ENCODE measurements at places on chromosomes 1 and 21.
A peak's percentile ranks its signal among the peaks of the same experiment; 100 is the strongest.

DNA sequence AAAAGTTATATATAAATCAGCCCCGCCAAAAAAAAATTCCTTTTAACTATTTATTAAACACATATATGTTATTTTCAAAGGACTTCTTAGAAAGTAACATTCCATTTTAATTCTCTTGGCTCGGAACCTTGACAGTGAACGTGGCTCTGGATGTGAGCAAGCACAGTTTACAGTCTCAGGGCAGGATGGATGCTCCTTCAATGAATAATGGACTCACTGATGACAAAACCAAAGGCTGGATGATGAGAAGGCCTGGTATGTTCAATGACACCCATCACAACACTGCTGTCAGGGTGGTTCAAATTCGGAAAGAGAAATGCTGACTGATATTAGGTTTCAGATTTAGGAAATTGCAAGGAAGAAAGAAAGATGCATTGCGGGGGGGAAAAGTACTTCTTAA lies 148.8 kb downstream of the SIPA1L2 start:
- no peak overlapping the region for H3K27ac ChIP-seq
- no peaks in the 10 kb centered on the region for H3K4me1 ChIP-seq
- no peak overlapping the region for H3K4me3 ChIP-seq

GRCh38 chr1:41348394-41348793 lies 12.8 kb upstream of the FOXO6 start:
- H3K27ac ChIP-seq = no peak overlapping the region
- H3K4me1 ChIP-seq = no peaks in the 10 kb centered on the region

- DNase-seq = no peak
- no peak overlapping the region for H3K27ac ChIP-seq
- H3K27me3 ChIP-seq = no peaks in the 10 kb centered on the region
- H3K4me1 ChIP-seq = peaks cover 11% of the 10 kb centered on the region
- no peak overlapping the region for H3K4me3 ChIP-seq
- H3K36me3 ChIP-seq = no peaks in the 10 kb centered on the region
Measured at GRCh38 chr1:24548070-24548469, 7.8 kb upstream of the NCMAP start.

- peak within 1 kb of the TSS; percentile 78 for H3K4me3 ChIP-seq
- peaks cover 10% of the 10 kb centered on the region for H3K4me1 ChIP-seq
- DNase-seq = peak; percentile 93
- peaks cover 65% of the 10 kb centered on the region for H3K36me3 ChIP-seq
Measured at GRCh38 chr1:114716304-114717170, at the start of gene NRAS. Gene NRAS, minus strand, starts transcription at chr1:114716771. Its CDS starts 611 bp downstream, at chr1:114716160.

DNA sequence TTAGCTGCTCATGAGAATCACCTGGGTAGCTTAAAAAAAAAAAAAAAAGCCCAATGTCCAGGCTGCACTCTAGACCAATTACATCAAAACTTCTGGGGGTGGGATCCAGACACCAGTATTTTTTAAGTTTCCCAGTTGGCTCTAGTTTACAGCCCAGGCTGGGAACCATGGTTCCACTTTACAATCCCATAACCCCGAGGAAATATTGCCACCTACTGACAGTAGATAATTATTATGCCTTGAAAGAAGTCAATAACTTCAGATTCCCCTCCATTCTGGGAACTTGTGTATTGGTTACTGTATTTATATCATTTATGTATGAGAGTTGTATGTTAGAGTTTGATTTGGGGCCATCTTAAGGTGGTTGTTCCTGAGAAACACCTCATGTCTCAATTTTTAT lies 100.2 kb downstream of the SPATA46 start:
- DNase-seq = no peak
- H3K4me3 ChIP-seq = no peak overlapping the region
- no peaks in the 10 kb centered on the region for H3K4me1 ChIP-seq
- H3K36me3 ChIP-seq = no peaks in the 10 kb centered on the region
- H3K27ac ChIP-seq = no peak overlapping the region
- H3K27me3 ChIP-seq = no peaks in the 10 kb centered on the region

GRCh38 chr1:187621951-187622350 lies 793.2 kb downstream of the PLA2G4A start:
- no peak overlapping the region for H3K4me3 ChIP-seq
- no peaks in the 10 kb centered on the region for H3K4me1 ChIP-seq
- H3K27ac ChIP-seq = no peak overlapping the region

GRCh38 chr1:171654201-171654941 lies 1.9 kb upstream of the MYOC start:
- H3K36me3 ChIP-seq = no peaks in the 10 kb centered on the region
- peaks cover 5% of the 10 kb centered on the region for H3K4me1 ChIP-seq
- no peak overlapping the region for H3K4me3 ChIP-seq
- no peak overlapping the region for H3K27ac ChIP-seq

DNA sequence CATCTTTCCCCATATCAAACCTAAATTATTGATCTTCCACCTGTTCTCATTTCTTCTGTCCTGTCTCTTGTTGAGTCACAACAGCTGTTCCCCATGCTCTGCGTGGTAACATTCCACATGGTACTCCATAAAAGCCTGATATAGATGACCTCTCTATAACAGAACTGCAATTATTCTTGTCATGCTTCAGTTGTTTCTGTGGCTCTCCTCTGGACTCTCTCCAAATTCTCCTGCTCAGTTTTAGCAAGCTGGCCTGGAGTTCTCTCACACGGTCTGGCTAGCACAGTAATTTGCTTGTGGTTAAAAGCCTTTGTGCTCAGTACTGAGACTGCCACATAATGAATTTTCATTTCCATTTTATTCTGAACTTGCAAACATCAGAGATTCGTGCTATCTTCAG lies 10.6 kb upstream of the LRRC39 start:
- H3K27ac ChIP-seq = no peak overlapping the region
- no peaks in the 10 kb centered on the region for H3K4me1 ChIP-seq
- H3K27me3 ChIP-seq = no peaks in the 10 kb centered on the region
- no peak overlapping the region for H3K4me3 ChIP-seq
- no peak for DNase-seq

GRCh38 chr1:41816061-41816460 lies 102.7 kb downstream of the HIVEP3 start:
- H3K27me3 ChIP-seq = no peaks in the 10 kb centered on the region
- no peak overlapping the region for H3K4me3 ChIP-seq
- no peaks in the 10 kb centered on the region for H3K36me3 ChIP-seq
- no peak overlapping the region for H3K27ac ChIP-seq
- no peak for DNase-seq
- H3K4me1 ChIP-seq = peaks cover 4% of the 10 kb centered on the region

DNA sequence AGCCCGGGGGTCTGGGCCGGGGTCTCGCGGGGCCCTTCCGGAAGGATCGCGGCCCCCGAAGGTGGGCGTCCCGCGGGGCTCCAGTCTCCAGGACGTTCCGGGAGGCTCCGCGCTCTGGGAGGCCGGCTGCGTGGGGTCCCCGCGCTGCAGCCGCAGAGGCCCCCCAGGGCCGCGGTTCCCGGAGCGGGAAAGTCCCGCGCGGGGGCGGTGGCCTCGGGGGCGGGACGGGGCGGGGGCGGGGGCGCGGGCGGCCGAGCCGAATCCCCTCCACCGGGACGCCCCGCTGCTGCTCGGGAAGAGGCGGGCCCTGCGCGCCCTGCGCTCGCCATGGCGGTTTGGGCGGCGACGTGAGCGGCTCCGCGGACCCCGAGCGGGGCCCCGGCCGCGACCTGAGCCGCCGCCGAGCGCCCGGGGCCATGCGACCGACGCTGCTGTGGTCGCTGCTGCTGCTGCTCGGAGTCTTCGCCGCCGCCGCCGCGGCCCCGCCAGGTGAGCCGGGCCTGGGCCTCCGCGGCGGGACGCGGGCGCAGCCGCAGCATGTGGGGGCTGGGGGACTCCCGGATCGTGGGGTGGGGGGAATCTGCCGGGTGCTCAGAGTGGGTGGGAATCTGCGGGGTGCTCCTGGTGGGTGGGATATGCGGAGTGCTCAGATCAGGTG lies at the start of gene IFNGR2:
Gene IFNGR2, plus strand, starts transcription at position 286 of the 658 bp plus-strand sequence. Its CDS starts 131 bp downstream, at position 417.
- H3K27ac ChIP-seq = peak within 1 kb of the TSS; percentile 71
- peak within 1 kb of the TSS; percentile 96 for H3K4me3 ChIP-seq
- H3K27me3 ChIP-seq = no peaks in the 10 kb centered on the region
- DNase-seq = peak; percentile 48
- peaks cover 27% of the 10 kb centered on the region for H3K4me1 ChIP-seq

GRCh38 chr1:91731815-91732214 lies 154.1 kb downstream of the TGFBR3 start:
- H3K27me3 ChIP-seq = no peaks in the 10 kb centered on the region
- peaks cover 19% of the 10 kb centered on the region for H3K4me1 ChIP-seq
- DNase-seq = peak; percentile 27
- H3K27ac ChIP-seq = no peak overlapping the region
- H3K36me3 ChIP-seq = peaks cover 3% of the 10 kb centered on the region

- H3K36me3 ChIP-seq = no peaks in the 10 kb centered on the region
- no peak overlapping the region for H3K27ac ChIP-seq
- H3K4me1 ChIP-seq = peaks cover 12% of the 10 kb centered on the region
- H3K27me3 ChIP-seq = peaks cover 12% of the 10 kb centered on the region
- no peak for DNase-seq
Measured at GRCh38 chr1:94926126-94926914, 590 bp downstream of the CNN3 start.

- no peaks in the 10 kb centered on the region for H3K27me3 ChIP-seq
- no peak overlapping the region for H3K27ac ChIP-seq
- no peak for DNase-seq
- no peaks in the 10 kb centered on the region for H3K4me1 ChIP-seq
- no peaks in the 10 kb centered on the region for H3K36me3 ChIP-seq
Measured at GRCh38 chr21:34715518-34715917, 46.7 kb downstream of the CLIC6 start.

DNA sequence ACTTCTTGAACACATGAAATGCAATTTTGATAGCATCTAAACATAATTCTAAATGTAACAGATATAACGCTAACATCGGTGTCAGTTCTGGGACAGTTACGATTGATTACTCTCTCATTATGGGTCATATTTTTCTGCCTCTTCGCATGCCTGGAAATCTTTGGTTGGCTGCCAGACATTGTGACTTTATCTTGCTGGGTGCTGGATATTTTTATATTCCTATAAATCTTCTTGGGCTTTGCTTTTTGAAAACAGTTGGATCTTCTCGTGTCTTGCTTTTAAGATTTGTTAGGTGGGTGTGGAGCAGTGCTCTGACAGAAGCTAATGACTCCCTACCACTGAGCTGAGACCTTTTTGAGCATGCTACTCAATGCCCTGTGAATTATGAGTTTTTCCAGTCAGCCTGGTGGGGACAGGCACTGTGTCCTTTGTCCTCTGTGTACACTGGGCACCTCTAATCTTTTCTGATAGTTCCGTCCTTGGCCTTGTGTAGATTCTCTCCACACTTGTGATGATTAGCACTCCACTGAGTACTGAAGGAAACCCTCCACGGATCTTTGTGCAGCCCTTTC lies 28.0 kb upstream of the EDARADD start:
- no peaks in the 10 kb centered on the region for H3K4me1 ChIP-seq
- DNase-seq = no peak
- no peaks in the 10 kb centered on the region for H3K36me3 ChIP-seq
- H3K4me3 ChIP-seq = no peak overlapping the region
- no peaks in the 10 kb centered on the region for H3K27me3 ChIP-seq

DNA sequence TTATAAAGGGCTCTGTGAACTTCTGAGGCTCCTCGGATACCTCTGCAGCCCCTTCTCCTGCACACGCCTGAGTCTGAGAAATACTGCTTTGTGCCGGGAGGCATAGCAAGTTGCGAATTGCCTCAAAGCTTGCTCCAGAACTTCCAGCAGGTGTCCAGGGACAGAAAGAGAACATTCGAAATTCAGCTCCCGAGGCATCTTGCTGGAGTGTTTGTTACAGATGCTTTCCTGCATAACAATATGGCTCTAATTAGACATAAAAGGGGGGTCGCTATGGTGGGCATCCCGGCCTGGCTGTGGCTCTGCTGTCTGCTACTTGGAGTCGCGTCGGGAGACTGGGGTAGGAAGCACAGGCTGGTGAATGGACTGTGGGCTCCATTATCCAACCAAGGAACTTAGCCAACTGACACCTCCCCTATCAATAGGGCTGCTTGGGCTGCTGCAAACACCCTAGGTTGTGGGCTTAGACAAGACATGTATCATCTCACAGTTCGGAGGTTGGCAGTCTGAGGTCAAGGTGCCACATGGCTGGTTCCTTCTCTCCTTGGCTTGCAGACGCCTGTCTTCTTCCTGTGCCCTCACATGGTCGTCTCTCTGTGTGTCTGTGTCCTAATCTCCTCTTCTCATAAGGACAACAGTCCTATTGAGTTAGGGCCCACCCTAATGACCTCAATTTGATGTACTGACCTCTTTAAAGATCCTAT lies 607.0 kb downstream of the NPHP4 start:
- H3K4me3 ChIP-seq = no peak overlapping the region
- peaks cover 29% of the 10 kb centered on the region for H3K4me1 ChIP-seq
- no peak overlapping the region for H3K27ac ChIP-seq
- H3K27me3 ChIP-seq = no peaks in the 10 kb centered on the region
- H3K36me3 ChIP-seq = no peaks in the 10 kb centered on the region
- no peak for DNase-seq

DNA sequence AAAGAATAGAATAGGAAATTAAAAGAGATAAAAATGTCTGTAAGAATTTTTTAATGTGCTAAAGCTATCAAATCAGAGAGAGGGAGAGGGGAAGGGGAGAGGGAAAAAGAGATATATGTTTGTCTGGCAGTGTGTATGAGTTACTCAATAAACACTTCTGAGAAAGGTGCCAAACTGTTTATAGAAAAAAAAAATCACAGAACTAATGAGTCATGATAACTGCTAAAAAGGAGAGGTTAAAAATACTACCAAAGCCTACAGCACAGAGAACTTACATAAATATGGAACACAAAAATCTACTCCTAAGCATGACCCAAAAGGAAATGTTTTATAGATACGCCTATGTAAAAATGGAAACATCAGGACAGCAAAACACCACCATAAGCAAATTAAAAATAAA lies 45.4 kb downstream of the SELENOF start:
- H3K4me1 ChIP-seq = no peaks in the 10 kb centered on the region
- no peak overlapping the region for H3K4me3 ChIP-seq
- no peaks in the 10 kb centered on the region for H3K36me3 ChIP-seq
- no peaks in the 10 kb centered on the region for H3K27me3 ChIP-seq

DNA sequence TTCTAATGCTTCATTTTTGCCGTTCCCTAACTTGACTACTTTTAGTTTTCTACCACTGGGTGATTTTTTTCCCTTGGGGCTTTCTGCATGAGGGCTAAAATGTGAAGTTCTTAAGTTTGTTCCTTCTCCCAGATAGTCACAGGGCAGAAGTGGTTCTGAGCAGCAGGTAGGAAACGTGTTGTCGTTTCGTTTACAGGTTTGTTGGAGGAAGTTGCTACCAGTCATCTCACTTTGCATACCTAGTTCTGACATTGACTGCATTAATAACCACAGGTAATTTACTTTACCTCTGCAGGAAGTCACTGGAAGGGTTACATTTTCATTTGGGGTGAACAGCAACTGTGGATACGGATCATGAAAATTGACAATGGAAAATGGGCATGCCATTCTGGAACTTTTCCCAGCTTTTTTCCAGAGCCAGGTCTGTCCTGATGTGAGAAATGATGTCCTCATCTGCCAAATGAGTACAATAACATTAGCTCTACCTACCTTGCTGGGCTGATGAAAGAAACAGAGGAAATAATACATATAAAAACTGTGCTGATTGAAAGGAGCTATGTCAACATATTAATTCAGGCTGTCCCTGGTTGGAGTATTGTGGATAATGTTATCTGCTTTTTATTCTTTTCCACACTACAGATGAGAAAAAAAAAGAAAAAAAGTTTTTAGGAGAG lies 94.2 kb downstream of the DISC1 start:
- no peaks in the 10 kb centered on the region for H3K4me1 ChIP-seq
- DNase-seq = no peak
- no peaks in the 10 kb centered on the region for H3K27me3 ChIP-seq
- H3K27ac ChIP-seq = no peak overlapping the region
- no peak overlapping the region for H3K4me3 ChIP-seq

Measured in effector memory CD4-positive, alpha-beta T cell (primary cell).